ENCODE measurements at places on chromosomes 13 and 19.

GRCh38 chr19:3140667-3141038 is 4.8 kb downstream of the GNA15 start:
- DNase-seq, result no peak

DNA sequence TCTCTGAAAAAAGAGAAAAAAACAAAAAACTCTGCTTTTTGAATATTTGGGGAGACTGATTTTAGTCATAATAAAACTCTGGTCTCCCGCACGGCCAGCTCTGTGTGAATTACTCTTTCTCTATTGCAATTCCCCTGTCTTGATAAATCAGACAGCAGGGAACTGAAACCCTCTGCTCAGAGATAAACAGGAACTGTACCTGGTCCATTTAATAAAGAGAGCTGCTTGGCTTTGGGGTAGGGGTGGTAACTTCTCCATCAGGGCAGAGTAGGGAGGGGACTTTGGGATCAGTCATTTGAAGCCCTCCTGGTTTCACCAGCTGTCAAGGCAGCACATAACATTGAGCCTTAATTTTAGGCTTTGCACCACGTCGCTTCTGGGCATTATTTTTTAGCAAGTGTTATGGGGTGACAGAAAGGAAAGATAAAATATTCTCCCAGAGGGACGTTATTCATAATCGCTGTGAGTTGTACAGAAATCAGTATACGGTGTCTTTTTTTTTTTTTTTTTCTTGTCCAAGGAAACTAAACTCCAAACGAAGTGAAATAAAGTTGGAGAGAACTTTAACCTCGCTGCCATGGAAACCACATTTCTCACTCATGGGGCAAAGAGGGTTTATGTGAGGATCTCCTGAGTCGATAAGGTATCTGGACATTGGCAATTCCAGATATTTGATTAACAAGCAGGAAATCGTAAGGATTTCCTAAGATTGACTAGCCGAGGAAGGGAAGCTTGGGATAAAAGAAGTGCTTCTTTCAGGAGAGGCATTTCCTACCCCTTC is 99.0 kb upstream of the MRI1 start:
- DNase-seq, result no peak

DNA sequence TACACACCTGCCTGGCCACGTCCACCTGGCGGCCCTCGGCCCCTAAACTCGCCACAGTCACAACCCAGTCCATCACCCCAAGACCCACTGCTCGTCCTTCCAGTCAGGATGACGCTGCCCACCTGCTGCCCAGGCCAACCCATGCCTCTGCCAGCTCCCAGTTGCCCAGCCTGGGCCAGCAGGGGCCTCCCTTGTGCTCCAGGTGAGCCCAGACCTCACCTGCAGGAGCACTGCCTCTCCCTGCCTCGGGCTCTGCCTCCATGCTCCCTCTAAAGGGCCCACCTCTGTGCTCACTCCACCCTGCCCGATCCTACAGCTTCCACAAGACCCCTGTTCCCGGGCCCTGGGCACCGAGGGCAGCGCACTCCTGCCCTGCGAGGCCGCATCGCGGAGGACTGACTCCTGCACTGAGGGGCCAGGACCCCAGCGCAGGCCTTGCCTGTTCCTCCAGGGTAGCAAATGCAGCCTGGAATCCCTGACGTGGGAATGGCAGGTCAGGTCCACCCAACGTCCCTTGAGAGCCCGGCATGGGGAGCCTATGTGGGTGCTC is 8.0 kb upstream of the CACTIN start:
- no peak for DNase-seq

GRCh38 chr19:42540071-42540553 is 11.8 kb upstream of the CEACAM1 start:
- DNase-seq, result no peak

GRCh38 chr19:55672418-55672817 is 2.6 kb upstream of the EPN1 start:
- no peak for DNase-seq

GRCh38 chr19:19348266-19348665 is 27.6 kb downstream of the MAU2 start:
- DNase-seq, result no peak
